Stimulated activated CD8-positive, alpha-beta memory T cell treated with anti-CD3 and anti-CD28 coated beads, Interleukin-7, amount 100 ng/mL, for 24 hours (primary cell): ENCODE measurements at places on chromosomes 3 and 15.

- DNase-seq, result no peak
Observed at GRCh38 chr15:31563001-31563400, 236.4 kb downstream of the KLF13 start.

DNA sequence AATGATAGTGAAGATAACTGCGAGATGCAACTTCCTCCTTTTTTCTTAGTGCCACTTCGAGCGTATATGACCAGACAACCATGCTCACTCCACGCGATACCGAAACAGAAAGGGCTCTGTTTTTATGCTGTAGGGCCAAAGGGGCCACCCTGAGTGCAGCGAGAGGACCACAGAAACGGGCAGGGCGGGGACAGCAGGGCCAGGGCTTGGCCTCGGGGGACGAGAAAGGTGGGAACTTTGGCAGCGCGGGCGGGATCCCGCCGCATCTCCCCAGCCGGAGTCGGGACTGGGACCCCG lies 483 bp downstream of the VPS13C start:
- DNase-seq, result peak; percentile 28

DNA sequence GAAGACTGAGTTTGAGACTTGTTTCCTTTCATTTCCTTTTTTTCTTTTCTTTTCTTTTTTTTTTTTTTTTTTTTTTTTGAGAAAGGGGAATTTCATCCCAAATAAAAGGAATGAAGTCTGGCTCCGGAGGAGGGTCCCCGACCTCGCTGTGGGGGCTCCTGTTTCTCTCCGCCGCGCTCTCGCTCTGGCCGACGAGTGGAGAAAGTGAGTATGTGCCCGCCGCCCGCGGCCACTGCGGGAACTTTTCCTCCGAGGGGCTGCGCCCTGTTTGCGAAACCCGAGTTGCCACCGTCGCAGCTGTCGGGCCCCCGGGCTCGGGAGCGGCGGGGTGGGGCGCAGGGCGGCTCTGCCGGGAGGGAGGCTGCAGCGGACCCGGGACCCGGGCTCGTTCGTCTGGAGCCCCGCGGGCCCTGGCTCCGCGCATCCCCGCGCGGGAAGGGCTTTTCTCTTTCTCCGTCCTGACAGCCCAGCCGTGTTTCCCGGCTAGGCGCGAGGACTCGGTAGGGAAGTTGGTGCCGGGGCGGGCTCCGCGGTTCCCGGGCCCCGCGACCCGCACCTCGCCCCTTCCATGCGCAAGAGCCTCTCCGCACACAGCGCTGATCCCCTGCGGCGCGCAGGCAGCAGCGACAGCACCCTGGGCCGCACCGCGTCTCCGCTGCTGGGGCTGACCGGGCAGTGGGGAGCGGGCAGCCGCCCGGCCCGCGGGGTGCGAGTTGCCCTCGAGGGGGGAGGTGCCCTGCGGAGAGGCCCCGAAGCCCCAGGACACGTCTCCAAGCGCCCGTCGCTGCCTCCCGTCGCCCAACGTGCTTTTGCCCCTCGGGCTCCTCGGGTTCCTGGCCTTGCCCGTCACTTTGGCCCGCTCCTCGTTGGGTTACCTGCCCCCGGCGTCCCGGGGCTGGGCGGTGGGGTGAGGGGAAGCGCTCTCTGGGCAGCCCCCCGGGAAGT lies 1.4 kb downstream of the IGF1R start:
- no peak for DNase-seq

DNA sequence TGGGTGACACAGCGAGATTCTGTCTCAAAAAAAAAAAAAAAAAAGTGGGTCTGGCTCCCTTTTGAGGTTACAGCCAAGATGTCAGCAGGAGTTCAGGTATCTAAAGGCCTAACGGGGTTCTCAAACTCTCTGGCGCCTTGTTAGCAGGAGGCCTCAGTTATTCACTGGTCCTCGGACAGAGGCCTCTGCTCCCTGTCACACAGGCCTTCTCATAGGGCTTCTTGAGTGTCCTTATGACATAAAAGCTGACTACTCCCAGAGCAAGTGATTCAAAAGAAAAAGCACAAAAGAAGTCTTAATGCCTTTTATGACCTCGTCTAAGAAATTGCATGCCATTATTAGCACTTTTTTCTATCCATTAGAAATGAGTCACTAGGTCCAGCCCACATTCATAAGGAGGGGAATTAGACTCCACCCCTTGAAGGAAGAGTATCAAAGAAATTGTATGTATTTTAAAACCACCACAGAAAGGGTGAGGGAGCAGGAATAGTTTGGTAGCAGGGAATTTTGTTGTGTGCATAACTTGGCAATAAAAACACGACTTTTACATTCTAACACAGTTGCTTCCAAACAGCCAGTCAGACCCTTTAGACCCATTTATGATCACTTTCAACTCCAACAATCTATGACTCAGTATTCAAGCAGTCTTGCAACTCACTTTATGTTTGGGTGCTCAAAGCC lies 90.3 kb downstream of the MEX3B start:
- DNase-seq, result no peak

DNA sequence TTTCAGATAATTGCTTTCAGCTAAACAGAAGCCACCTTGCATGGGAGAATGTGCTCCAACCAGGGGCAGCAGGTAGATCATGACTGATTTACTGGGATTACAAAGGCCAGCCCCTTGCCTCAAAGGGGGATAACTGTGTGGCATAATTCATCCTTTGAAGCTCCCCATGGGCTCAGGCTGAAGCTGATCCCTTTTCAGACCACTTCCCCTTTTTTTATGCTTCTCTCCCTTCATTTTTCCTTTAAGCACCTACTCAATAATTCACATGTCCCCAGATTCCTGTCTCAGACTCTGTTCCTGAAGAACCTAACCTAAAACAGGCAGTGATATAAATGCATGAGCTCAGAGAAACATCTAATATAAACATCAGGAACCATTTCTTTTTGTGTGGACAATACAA lies 8.2 kb upstream of the MYRIP start:
- no peak for DNase-seq

DNA sequence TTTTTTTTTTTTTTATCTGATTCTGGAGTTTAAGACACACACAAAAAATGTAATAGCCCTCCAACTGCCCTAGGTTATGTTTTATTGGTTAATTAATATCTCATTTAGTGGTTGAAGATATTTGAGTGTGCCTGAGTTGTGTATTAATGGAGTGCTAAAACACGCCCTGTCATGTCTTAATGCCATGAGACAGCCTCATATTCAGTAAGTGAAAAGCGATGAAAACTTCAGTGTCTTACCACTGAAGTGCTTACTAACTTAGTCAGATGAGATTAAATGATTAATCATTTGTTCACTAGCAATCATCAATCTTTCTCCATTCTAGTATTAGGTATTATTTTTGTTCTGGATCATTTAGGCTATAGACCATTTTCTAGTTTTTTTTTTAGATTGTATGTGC lies 544.7 kb upstream of the ROBO2 start:
- no peak for DNase-seq

DNA sequence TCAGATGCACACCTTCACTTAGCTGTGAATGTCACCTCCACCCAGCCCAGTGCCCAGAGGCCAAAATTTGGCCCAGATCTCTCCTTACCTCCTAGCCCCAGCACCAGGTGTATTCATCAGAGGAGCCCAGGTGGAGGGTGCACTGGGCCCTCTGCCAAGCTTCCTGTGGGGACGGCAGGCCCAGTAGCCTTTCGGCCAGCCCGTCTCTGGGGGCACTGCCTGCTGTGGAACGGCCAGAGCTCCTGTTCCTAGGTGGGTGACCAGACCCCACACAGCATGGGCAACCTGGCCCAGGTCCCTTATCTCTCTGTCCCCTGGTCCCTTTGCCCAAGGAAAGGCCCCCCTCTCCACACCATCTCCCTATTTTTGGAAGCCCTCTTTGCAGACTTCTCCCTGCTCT lies 67.8 kb downstream of the AAGAB start:
- DNase-seq, result no peak

DNA sequence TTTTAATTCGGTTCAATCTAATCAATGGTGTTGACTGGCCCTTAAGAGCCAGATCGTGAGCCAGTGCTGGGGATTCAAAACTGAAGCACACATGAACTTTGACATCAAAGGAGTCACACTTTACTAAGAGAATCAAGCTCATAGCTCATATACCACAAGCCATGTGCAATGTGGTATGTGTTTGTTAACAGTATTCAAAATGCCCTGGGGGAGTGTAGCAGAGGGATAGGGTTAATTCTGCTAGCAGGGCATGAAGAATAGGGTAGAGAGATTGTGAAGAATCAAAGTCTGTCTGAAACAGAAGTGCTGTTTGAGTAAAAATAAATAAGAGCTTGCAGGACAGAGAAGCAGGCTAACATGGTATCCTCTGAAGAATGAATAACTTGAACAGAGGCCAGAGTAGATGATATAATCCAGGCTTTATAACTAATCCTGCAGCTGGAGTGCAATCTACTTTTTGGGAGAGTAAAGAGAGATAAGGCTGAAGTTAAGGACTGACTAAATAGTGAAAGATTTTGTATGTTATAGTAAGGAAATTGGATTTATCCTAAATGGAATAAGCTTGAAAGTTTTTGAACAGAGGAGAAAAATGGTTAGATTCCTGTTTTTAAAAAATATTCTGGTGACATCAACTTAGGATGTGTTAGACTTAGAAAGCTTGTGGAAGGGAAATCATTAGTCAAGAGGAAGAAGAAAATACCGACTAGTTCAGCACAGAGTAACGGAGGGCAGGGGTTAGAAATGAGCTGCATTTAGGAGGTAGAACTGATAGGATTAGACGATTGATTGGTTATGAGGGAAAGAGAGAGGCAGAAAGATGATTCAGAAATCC lies 292.0 kb downstream of the NFKBIZ start:
- no peak for DNase-seq

DNA sequence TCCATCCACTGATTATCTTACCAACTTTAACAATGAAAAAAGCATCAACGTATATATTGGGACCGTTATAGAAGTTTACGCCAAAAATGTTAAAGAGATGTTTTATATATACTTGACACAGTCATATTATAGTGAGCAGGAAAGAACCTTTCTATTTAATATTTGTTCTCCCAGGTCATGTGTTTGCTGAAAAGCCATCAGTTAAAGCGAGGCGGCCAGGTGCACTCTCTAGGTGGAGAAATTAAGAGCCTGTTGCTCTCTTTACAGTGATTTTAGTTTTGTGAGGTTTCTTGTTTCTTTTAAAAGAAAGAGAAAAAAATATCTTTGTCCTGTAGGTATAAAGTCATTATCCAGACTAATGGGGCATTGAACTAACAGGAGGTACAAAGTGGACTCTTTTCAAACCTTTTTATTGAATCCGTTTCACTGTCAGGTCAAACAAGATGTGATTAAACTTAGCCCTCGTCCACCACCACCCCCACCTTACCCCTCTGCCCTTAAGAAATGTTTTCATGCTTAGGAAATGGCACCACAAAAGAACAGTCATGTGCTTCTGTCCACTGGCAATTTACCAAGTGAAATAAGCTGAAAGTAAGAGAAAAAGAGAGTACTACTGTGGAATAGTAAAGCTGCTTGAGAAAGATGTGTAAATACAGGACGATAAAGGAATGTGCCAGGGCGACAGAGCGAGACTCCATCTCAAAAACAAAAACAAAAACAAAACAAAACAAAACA lies 279.9 kb downstream of the PTPRG start:
- DNase-seq, result no peak
